ENCODE measurements at places on chromosomes 1 and 21.

DNA sequence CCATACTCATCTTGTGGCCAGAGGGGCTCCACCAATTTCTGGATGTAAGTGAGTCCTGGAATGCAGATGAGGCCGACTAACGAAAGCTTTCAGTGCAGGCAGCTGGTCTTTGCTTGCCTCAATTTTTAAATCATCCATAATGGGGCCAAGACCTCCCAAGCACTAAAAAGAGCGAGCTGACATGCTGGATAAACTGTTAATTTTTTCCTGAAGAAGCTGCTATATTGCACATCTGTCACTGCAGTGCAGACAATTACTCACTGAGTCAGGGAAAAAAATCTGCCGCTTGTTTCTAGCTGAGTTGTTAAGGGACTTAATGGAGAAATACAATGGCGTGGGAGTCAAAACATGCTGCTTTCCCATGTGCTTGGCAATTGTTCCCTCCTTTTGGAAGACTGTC, 205.5 kb downstream of the GPATCH2 start:
- DNase-seq, result no peak

DNA sequence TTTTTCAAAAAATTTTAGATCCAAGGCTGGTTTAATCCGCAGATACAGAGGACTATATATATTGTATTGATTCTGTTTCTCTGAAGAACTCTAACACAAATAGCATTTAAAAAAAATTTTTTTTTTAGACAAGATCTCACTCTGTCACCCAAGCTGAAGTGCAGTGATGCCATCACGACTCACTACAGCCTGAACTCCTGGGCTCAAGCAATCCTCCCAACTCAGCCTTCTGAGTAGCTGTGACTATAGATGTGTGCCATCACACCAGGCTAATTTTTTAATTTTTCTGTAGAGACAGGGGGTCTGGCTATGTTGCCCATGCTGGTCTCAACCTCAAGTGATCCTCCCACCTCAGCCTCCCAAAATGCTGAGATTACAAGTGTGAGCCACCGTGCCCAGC, 3.0 kb downstream of the ANKRD45 start:
- DNase-seq, result no peak

DNA sequence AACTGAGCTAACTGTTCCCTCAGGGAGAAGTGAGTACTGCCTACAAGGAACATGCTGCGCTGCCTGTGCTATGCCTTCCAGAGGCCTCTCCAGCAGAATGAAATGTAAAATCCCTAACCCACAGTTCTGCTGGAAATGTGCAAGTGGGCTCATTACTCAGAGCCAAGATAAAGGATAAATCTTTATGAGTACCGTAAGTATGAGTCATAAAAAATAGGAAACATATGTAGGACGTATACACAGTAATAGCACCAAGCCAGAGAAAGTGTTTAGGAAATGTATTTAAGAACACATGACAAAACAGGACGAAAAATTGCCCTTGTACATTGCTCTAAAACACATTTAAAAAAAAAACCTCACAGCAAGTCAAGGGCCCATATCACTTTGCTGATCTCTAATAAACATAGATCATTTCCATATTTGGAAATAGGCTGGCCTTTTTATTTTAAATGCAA, 104.6 kb downstream of the TGFBR3 start:
- DNase-seq, result no peak

- DNase-seq, result no peak
Observed at GRCh38 chr1:222772996-222773379, 36.0 kb downstream of the FAM177B start.

DNA sequence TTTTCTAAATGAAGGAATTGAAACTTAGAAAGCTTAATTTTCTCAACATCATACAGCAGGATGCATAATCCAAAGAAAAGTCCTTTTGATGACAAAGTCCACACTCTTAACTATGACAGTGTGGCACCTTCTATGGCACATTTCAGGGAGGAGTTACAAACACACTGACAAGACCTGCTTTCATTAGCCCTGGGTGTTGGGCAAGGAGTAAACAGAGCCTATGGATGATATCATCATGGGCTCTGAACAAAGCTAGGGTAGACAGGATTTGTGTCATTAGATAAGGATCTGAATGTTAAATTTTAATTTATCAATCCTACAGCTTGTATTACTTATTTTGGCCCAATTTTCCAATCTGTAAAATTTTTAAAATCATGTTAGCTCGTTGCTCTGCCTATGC, 62.6 kb upstream of the DENND1B start:
- no peak for DNase-seq

DNA sequence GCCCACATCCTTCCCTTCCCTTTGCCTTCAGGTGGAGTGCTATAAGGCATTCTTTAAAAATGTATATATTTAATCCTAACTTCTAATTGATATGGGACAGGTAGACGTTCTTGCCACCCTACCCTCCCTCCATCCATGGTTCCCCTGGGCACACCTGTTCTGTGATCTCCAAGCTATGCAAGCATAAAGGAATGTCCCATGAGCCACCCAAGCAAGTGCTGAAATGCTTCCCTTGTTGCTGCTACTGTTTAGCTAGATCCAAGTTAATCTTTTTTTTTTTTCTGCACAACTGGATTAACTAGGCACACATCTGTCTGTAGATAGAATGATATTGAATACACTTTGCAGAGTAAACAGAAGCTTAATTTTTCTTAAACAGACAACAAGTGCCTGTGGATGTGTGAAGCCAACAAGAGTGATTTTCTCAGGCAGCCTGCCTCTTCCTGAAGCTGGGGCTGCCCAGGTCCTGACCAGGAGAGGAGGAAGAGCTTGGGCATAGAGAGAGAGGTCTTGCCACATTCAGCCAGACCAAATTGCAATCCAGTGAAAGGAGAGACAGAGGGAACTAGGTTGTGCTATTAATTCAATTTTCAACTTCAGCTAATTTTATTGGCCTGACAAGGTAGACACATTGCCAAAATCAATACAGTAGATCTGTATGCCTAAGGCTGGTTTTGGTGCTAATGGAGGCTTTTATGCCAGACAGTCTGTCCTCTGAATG, 28.2 kb upstream of the ATP1B1 start:
- no peak for DNase-seq

DNA sequence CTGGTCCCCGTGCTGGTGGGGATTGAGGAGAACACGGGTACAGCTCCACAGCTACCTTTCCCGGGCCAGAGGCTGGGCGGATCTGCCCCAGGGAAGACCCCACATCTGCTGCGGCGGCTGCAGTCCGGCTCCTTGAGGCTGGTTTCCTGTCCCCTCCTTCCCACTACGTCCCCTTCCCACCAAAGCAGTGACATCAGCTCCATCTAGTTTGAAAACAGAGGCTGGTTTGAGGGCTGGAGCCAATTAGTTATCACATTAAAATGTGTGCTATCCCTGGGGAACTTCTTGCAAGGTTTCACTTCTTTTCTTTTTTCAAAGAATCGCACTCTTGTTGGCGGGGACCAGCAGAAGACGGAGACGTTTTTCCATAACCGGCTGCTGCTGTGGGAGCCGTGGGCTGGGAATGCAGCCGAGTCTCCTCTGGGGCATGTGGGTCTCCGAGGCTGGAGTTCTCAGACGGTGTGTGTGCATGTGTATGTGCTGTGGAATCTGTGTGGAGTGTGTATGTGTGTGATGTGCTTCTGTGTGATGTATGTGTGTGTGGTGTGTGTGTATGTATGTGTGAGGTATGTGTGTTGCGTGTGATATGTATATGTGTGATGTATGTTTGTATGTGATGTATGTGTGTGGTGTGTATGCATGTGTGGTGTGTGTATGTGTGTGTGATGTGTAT, 8.9 kb upstream of the PCBP3 start:
- no peak for DNase-seq

- no peak for DNase-seq
Observed at GRCh38 chr21:45029298-45029947, 45.0 kb upstream of the ADARB1 start.

DNA sequence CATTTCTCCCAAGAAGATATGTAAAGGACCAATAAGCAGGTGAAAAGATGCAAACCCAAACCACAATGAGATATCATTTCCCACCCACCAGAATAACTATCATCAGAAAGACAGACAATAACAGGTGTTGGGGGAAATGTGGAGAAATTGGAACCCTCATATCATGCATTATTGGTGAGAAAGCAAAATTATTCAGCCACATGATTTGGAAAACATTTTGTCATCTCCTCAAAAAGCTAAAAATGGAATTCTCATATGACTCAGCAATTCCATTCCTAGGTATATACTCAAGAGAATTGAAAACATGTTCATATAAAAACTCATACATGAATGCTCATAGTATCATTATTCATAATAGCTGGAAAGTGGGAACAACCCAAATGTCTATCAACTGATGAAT, 25.1 kb upstream of the RNF186 start:
- DNase-seq, result no peak

DNA sequence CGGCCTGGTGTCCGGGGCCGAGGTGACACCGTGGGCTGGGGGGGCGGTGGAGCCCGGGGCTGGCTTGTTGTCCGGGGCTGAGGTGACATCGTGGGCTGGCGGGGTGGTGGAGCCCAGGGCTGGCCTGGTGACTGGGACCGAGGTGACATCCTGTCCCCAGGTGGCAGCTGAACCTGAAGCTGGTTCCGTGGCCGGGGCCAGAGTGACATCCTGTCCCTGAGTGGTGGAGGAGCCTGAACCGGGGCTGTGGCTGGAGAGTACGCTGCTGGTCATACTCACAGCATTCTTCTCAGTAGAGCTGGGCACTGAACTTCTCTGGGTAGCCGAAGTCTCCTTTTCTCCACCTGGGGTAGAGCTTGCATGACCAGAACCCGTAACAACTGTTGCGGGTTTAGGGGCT, 15.8 kb downstream of the THBS3 start:
- no peak for DNase-seq

- DNase-seq, result no peak
Observed at GRCh38 chr1:153364156-153364555, 6.5 kb downstream of the S100A9 start.

GRCh38 chr1:20474333-20474975, 11.6 kb downstream of the CAMK2N1 start:
- DNase-seq, result no peak

GRCh38 chr1:118947790-118948189, 40.4 kb downstream of the TBX15 start:
- DNase-seq, result no peak

GRCh38 chr1:201503397-201504176, 3.3 kb downstream of the CSRP1 start:
- no peak for DNase-seq

DNA sequence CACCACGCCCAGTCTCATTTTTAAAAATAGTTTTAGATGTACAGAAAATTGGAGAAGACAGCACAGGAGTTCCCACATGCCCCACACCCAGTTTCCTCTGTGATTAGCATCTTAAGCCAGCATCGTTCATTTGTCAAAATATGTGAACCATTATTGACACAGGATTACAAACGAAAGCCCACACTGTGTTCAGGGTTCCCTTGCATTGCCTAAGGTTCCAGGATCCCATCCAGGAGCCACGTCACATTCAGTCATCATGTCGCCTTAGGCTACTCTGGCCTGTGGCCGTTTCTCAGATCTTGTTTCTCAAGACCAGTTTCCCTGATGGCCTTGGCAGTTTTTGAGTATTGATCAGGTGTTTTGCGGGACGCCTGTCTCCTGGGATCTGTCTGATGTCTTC, 34.7 kb upstream of the TNFRSF1B start:
- no peak for DNase-seq

GRCh38 chr1:30117685-30118084, 605.7 kb downstream of the MATN1 start:
- DNase-seq, result no peak
